NCI-H524 (cell line): ENCODE measurements at places on chromosomes 16 and 17.

GRCh38 chr16:15398618-15399316 lies 3.2 kb downstream of the MPV17L start:
- DNase-seq = no peak

GRCh38 chr17:79220713-79221291 lies 146.2 kb downstream of the ENGASE start:
- no peak for DNase-seq

GRCh38 chr17:42989141-42989540 lies 8.8 kb downstream of the RUNDC1 start:
- DNase-seq = no peak

DNA sequence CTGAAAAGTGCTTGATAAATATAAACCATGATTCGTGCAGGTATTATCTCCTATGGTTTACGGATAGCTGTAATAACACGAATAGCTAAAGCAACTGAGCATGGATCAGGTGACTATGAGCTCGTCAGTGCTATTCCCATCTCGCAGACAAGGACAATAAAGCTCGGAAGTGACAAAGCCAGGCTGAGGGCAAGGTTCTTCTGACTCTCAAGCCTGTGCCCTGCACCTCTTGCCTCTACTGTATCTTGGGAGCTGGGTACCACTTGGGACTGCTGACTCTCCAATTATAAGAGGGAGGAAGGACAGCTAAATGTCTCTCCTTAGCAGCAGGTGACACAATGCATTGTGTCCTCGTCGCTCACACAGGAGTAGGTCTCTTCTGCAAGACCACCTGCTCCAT lies 49.6 kb upstream of the IRF8 start:
- no peak for DNase-seq

DNA sequence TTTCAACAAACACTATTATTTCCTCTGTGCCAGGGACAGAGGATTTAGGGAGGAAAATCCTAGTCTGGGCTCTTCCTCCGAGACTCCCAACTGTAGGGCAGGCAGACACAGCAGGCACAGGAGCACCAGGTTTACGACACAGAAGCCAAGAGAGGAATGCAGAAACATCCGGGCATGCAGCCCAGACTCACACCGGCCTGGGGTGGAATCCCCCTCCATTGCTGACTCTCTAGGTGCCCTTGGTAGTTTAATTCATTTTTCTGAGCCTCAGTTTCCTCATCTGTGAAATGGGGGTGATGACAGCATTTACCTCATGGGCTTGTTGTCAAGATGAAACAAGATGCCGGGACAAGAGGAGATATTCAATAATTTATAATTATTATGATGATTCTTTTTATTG lies 14.9 kb downstream of the CA4 start:
- no peak for DNase-seq

GRCh38 chr16:84647828-84648594 lies at the start of gene KLHL36:
KLHL36 (plus strand) TSS chr16:84648511; CDS start chr16:84650868, 2,357 bp downstream.
- no peak for DNase-seq

GRCh38 chr17:19019041-19019941 lies 14.7 kb upstream of the FAM83G start:
- DNase-seq = peak; percentile 68

GRCh38 chr16:84818133-84818532 lies 1.7 kb upstream of the CRISPLD2 start:
- no peak for DNase-seq

GRCh38 chr17:835263-835662 lies 53.1 kb downstream of the MRM3 start:
- no peak for DNase-seq

GRCh38 chr17:74201250-74201649 lies 2.2 kb upstream of the RPL38 start:
- DNase-seq = peak; percentile 100

GRCh38 chr16:89319886-89320781 lies 102.6 kb downstream of the ZNF778 start:
- DNase-seq = no peak

GRCh38 chr17:12438813-12439586 lies 226.7 kb upstream of the MYOCD start:
- DNase-seq = no peak

- DNase-seq = no peak
Observed at GRCh38 chr17:42562388-42563142, 617 bp downstream of the COASY start.

DNA sequence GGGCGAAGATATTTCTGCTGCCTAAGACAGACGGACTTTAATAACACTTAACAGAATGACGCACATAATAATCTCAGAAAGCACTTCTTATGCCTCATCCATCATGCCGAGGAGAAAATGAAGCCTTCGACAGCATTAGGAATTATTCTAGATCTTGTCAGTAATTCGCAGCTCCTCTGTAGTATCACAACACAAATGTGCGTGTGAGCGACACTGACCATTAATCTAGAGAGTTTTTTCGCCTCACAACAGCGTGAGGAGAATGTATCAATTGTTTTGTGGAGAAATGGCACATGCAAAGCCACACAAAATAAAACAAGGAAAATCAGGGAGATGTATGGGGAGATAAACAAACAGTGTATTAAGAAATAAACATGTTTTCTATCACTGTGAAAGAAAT lies 410.2 kb upstream of the PSMD7 start:
- DNase-seq = peak; percentile 84

GRCh38 chr16:22969567-22969966 lies 155.6 kb downstream of the HS3ST2 start:
- no peak for DNase-seq

- DNase-seq = no peak
Observed at GRCh38 chr17:72151565-72152386, 31.0 kb downstream of the SOX9 start.

DNA sequence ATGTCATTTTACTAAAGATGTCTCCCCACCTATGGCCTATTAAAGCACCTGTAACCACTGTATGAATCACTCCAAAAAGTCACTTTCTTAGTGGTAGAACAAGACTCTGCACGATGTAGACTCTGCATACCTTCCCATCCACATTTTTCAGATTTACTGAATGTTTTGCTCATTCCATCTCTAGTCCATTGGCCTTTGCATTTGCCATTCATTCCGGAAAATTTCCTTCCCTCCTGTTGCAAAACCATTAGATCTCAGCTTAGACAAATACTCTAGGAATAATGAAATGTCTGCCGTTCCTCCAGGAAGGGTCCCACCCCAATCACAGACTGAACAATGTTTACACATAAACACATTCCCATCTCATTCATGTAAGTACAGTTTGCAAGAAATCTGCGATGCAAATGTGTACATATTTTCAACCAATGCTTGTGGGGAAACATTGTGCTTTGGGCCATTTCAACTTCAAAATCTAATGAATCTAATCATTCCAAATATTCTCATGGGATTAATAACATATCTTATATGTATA lies 146.3 kb upstream of the XYLT1 start:
- DNase-seq = no peak

DNA sequence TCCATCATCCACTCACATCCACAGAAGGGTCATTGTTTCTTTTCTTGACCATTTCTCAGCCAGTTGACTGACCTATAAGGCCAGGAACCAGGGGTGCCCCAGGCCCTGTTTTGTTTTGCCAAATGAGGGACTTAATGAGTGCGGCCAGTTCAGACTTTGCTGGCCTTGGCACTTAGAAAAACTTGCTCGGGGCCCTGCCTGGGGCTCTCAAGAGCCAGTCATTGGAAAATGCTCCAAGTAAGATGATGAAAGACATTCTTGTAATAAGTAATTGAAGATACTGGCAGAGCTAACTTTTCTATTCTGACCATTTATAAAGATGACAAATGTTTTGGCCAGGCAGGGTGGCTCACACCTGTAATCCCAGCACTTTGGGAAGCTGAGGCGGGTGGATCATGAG lies 29.0 kb upstream of the CLEC18B start:
- DNase-seq = no peak

DNA sequence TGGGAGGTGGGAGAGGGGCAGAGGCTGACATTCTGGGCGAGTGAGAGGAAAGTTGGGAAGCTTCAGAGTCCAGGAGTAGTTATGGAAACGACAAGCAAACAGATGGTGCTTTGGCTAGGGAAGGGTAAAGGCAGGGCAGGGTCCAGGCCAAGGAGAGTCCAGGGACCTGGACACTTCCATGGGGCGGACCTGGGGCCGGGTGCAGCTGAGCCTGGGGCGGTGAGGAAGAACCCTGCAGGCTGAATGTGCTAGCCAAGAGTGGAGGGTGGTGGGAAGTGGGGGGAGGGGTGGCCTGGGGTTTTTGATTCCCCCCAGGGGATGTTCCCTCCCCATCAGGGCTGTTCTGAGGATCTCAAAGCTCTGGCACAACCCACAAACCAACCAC lies 2.6 kb downstream of the PPP1R9B start:
- no peak for DNase-seq

GRCh38 chr17:50491505-50491904 lies 12.8 kb downstream of the RSAD1 start:
- DNase-seq = no peak

DNA sequence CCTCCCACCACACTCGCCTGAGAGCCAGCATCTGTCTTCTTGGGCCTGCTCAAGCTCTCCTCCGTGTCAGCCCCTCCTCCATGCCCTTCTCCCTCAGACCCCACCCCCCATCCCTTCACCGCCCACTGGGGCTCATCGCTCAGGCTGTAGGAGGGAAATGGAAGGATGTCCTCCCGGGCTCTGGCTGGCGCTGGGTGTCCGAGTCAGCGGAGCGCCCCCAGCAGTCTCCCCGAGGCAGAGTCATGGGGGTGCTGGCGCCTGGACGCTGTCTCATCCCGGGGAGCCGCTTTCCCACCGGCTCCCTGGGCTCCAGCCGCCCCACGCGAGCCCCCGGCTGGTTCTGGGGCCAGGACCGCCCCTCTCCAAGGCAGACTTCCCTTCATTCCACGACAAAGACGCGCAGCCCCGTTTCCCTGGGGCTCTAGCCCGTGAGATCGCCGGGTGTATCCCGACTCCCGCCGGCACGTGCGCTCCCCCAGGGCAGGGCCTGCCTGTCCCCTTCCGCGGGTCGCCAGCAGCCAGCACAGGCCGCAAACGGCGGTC lies 428 bp upstream of the ANTKMT start:
- peak; percentile 93 for DNase-seq

DNA sequence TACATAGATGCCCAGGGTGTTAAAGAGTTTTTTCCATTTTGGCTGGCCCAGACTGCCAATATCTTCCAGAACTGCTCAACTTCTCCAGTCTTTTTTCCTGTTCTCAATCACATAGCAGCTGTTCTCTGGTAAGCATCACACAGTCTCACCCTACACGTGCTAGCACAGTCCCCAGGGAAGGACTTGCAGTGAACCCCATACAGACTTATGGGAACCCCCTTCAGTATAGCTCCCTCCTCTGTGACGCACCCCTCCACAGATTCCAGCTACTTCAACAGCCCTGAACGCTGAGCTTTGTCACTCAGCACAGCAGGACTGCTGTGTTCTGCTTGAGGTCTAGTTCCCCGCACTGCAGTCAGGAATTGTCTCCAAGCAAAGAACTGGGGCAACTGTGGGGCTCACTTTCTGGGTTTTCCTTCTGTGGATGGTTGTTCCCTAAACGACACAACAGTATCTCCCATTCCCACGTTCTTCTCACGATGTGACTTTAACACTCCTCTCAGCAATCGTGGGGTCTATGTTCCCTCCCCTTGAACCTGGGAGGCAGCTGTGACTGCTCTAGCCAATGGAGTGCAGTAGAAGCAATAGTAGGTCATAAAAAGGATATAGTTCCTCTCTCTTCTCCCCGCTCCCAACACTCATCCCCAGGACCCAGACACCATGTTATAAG lies 3.6 kb downstream of the MMP28 start:
- DNase-seq = no peak

- DNase-seq = no peak
Observed at GRCh38 chr17:41329279-41329948, 13.9 kb upstream of the KRTAP17-1 start.

- DNase-seq = no peak
Observed at GRCh38 chr17:10857976-10858375, 20.1 kb upstream of the PIRT start.

DNA sequence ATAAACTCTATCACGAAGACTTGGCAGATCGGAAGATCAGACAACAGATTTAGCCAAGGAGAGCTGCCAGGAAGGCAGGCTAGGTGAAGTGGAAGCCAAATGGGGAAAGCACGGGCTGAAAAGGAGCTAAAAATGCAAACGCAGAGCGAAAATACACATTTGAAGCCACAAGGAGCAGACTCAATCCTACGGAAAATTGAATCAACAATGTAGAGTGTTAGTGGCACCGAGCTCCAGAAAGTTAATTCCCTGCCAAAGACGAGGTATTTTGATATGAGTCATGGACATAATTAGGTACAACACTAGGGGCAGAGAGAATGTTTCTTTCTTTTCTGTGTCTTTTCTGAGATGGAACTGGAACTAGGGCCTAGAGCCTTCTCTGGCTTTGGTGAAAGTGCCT lies 20.7 kb downstream of the GSG1L start:
- DNase-seq = no peak

DNA sequence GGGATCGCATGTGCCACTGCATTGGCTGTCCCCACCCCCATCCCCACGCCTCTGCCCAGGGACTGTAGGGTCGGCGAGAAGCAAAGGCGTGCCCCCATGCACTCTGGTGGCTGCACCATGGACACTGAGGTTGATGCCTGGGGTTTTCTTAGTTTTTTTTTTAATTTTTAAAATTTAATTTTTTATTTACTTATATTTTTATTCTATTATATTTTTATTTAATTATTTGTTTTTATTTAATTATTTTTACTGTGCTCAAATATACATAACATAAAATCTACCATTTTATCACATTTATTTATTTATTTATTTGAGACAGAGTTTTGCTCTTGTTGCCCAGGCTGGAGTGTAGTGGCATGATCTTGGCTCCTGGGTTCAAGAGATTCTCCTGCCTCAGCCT lies 57.4 kb downstream of the SOCS3 start:
- DNase-seq = no peak

DNA sequence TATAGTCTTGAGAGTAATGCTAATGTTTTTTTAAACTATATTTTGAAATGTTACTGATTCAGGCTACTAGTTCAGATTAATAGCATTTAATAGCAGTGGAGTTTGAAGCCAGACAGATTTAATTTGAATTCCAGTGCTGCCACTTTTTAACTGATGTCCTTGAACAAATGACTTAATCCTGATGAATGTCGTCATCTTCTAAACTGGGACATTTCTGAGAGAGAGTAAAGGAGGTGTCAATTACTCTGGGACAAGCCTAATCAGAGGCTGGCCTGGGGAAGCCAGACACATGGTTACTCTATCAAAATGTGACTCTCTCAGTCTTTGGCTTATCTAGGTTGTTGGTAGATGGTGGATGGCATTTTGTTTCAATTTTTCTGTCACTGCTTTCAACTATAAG lies 246.7 kb downstream of the HS3ST3A1 start:
- no peak for DNase-seq
